ENCODE measurements at places on chromosomes 4 and X.

DNA sequence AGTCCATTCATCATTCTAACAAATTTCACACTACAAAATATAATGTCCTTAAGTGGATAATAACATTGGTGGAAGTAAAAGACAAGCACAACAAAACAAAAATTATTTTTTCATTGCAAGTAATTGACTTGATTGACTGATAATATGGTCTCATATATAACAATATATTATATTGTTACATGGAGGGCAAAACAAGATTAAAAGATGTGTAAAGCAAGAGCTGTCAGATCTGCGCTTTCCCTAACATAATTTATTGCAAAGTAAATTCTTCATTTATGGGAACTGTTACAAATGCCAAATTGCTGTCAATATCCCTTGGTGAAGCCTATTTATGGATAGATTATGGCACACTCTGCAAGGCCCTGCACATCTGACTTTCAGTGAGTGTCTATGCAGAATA, 233.6 kb downstream of the PCDH7 start:
- no peak for DNase-seq

DNA sequence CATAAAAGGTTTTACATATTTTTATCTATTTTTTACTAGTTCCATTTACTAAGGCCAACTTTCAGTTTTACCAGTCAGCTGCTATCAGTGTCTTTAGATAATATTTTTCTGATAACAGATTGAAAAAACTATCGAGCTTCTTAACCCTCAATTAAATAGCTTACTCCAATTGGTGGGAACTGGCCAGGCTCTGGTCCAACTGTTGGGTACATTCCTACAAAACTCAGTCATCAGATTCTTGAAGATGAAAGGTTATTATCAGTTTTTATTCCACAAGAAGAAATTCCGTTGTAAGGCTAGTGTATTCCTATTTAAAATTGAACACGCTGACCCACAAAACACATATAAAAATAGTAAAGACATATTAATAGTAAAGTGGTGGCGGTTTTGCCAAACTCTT, 346.2 kb downstream of the MAPK10 start:
- no peak for DNase-seq

GRCh38 chr4:177033632-177034031, 240.9 kb upstream of the VEGFC start:
- DNase-seq = no peak

GRCh38 chr4:138978028-138978585, 37.5 kb upstream of the NOCT start:
- no peak for DNase-seq

DNA sequence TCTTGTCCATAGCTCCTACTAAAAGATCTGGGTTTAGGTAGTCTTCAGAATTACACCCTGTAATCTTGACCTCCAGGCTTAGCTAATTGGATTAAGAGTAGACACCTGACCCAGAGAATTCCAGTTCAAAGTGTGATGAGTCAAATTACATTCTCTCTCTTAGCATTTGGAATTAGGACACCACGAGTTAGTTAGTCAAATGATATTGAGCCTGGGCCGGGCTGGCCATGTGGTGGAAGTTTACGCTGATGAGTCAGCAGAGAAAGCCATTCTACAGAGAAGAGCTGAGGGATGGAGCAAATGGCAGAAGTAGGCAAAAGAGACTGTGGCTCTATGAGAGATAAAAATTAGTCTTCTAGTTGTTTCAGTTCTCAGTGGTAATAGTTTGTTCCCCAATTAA, 31.1 kb downstream of the CEP44 start:
- DNase-seq = no peak

DNA sequence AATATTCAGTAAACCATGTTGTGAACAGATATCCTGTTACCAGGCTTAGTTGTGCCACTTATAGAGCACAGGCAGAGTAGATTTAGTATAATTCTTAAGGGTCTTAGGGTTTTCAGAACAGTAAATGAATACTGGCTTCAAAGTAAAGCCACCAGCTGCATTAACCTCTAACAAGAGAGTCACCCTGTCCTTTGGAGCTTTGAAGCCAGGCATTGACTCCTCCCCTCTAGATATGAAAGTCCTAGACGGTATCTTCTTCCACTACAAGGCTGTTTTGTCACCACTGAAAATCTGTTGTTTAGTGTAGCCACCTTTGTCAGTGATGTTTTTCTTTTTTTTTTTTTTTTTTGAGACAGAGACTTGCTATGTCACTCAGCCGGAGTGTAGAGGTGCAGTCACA, 77.7 kb downstream of the ALPK1 start:
- no peak for DNase-seq

DNA sequence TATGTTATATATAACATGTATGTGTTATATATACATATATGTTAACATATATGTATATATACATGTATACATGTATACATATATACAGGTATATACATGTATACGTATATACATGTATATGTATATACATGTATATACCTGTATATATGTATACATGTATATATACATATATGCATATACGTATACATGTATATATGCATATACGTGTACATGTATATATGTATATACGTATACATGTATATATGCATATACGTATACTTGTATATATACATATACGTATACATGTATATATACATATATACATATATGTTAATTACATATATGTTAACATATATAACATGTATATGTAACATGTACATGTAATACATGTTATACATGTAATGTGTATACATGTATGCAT, 1077.3 kb upstream of the ADGRL3 start:
- DNase-seq = no peak

DNA sequence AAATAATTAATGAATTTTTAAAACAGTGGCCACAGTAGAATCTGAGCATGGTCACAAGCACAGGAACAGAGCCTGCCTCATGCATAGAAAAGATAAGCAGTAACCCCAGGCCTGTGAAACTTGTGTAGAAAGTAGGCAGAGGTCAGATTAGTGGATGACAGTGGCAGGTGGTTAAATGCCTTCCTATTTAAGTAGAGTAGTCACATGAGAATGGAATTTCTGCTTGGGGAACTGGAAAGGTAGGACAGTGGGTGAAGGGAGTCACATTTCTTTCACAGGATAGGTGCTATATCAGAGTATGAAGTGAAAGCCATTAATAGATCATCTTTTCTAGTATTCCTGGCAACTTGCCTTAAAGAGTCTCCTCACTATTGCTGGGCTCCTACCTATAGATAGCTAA, 34.9 kb upstream of the ASB12 start:
- DNase-seq = no peak

DNA sequence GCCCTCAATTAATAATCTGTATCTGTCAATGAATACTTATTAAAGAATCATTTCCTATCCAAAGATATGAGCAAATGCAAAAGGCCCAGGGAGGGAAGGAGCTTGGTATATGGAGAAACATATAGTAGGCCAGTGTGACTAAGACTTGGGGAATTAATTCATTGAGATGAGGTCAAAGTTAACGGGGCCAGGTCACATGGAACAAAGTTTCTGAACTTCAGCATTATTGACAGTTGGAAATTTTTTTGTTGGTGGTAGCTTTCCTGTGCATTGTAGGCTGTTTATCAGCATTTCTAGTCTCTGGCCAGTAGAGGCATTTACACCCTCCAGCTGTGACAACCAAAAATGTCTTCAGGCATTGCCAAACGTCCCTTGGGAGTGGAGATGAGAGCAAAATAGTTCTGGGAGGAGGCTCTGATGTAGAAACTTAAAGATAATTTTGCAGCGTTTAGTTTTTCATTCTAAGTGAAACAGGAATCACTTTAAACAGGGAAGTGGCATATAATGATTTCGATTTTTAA, 202.0 kb downstream of the SLC4A4 start:
- DNase-seq = no peak

DNA sequence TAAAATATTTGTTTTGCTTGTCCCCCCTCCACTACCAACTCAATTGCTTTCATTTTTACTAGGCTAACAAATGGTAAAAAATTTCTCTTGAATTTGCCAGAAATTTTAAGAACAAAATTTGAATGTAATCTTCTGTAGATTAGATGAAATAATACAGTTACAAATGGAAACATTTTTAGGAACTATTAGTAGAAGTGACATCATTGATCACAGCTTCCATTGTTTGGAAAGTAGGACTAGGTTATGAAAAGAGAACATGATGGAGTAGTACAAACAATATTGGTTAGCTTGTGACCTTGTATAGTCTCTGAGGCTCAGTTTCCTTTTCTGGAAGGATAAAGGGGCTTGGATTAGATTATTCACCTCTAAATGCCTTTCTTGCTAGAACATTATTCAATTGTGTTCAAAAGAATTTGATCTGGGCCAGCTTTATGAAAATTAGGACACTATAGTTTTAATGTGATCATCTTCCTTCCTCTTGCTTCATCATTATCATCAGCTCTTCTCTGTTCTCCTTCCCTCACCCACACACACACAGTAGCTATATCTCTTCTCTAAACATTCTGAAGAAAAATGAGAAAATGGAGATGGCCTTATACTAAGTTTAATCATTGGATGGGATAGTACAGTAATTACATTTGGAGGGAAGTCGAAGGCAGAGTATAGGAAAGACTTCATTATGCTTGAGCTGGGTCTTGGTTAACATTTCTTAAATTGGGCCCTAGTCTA, 9.9 kb downstream of the MTMR1 start:
- DNase-seq = no peak

DNA sequence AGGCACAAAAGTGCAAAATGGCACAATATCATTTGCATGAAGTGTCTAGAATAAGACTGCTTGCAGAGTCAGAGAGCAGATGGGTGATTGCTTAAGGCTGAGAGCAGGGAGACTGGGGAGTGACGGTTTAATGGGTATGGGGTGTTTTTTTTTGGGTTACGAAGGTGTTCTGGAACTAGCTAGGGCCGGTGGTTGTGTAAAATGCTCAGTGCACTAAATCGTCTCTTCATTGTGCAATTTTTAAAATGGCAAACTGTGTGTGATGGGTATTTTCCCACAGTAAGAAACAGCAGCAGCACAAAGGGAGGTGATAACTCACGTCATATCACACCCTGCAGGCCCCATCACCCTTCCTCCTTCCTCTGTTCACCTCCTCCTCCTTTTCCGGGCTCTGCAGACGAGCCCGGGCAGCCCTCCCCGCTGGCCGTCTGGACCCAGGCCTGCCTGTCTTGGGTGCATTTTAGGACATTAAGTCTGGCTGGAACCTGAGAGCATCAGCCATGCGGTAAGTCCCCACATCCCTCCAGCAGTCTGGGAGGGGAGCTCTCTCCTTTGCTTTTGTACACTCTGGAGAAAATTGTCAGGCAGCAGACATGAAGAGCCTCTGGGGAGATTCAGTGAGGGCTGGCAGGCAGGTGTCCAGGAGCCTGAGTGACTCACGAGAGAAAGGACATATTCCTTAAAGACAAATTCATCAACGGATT, 42.7 kb downstream of the ASMT start:
- no peak for DNase-seq

- no peak for DNase-seq
Measured at GRCh38 chrX:15430584-15430983, 46.4 kb upstream of the VEGFD start.

DNA sequence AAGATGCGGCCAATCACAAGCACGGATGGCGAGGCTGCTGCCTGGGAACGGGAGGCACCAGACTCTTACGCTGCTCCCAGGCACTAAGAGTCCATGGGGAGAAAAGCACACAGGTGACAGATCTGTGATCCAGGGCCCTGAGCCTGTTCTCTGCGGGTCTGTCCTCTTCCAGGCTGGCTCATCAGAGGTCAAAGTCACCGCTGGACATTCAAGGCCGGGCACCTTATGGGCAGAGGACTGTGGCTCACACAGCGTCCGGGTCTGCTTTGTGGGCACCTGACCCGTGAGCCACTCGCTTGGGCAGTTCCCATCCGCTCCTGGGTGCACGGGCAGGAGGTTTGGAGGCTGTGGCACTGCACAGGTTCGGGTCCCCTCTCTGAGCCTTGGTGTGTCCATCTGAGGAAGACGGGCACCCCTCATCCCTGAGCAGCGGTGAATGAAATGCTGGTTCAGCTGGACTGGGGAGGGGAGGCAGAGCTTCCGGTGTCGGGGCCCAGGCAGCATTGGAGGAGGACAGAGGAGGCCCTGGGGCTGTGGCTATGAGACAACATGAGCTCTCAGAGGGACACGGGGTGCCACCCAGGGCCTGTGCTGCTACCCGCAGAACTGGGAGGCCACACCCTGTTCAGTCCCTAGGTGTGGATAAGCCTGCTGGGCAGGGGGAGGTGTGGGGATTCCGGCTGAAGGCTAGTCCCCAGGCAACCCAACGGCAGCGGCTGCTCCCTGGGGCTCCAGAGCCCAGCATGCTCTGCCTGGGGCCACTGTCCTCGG, 61.2 kb upstream of the AFAP1 start:
- no peak for DNase-seq

DNA sequence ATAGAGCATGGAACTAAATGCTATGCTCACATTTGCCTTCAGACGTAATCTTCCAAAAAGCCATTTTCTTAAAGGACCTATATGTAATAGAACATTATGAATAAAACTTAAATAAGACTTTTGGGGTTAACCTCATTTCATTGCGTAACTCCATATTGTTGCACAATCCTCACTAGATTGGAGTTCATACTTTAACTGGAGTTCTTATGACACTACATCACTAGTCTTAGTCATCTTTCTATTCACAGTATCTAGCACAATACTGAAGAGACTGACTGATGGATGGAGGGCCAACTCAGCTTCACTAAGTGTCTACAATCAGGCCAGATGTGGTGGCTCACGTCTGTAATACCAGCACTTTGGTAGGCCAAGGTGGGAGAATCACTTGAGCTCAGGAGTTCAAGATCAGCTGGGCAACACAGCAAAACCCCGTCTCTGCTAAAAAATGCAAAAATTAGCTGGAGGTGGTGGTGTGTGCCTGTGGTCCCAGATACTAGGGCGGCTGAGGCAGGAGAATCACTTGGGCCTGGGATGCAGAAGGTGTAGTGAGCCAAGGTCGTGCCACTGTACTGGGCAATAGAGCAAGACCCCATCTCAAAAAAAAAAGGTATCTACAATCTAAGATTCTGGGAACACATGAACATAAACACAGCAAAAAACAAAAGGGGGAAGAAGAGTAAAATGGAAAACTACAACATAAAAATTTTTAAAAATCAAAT, 80.8 kb upstream of the MAB21L2 start:
- DNase-seq = no peak

GRCh38 chr4:153159016-153159415, 45.2 kb upstream of the TRIM2 start:
- DNase-seq = no peak

GRCh38 chr4:123802082-123802645, 405.6 kb downstream of the SPRY1 start:
- DNase-seq = no peak

- DNase-seq = no peak
Measured at GRCh38 chr4:3461515-3462291, 1.4 kb upstream of the DOK7 start.

- no peak for DNase-seq
Measured at GRCh38 chr4:3802571-3803474, 36.6 kb downstream of the ADRA2C start.

DNA sequence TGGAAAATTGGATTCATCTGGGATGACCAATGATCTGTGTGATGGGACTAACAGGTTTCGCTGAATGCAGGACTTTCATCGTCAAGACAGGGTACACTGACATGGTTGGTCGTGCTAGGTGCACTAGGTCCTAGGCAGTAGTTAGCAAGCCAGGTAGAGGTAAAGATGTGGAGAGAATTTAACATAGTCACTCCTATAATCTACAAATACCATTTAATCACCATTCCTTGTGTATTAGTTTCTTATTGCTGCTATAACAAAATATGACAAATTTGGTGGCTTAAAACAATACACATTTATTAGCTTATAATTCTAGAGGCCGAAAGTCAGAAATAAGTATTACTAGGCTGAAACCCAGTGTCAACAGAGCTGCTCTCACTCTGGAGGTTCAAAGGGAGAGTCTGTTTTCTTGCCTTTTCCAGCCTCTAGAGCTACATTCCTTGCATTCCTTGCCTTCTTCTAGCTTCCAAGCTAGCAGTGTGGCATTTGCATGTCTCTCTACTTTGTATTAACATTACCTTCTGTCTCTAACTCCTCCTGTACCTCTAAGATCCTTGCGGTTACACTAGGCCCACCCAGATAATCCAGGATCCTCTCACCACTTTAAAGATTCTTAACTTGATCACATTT, 98.7 kb upstream of the GRIA3 start:
- no peak for DNase-seq

All from stimulated activated CD4-positive, alpha-beta T cell treated with anti-CD3 and anti-CD28 coated beads, Interleukin-4, amount 100 ng/mL, for 48 hours (primary cell).